ENCODE measurements at places on chromosomes 4 and X. TPM values are rescaled to one million over a fixed set of nuclear protein-coding genes. Genes with fewer than 3 reads are reported as not detected.

The DKC1 gene
- 61.6 TPM for total RNA-seq

The ZXDB gene
- total RNA-seq: 20.2 TPM

The PABPC1L2B gene
- total RNA-seq: not detected

The MXRA5 gene
- total RNA-seq: 1.7 TPM

The HTRA3 gene
- not detected for total RNA-seq

The MAGEA2 gene
- total RNA-seq: not detected

The RBPJ gene
- total RNA-seq: 28.6 TPM

The SPANXA2 gene
- total RNA-seq: not detected

The MAGEA4 gene
- not detected for total RNA-seq

The USP17L27 gene
- total RNA-seq: not detected

Measured in tracheal epithelial cell (primary cell).